ENCODE measurements at places on chromosomes 12 and 14. TPM values are rescaled to one million over a fixed set of nuclear protein-coding genes. Genes with fewer than 3 reads are reported as not detected.

Gene TEX52
- total RNA-seq = not detected

Gene PCNX4
- total RNA-seq = 78.3 TPM

Gene ORAI1
- 64.6 TPM for total RNA-seq

Gene HOXC4
- 3.2 TPM for total RNA-seq

Gene PTPRB
- total RNA-seq = 2.3 TPM

DNA sequence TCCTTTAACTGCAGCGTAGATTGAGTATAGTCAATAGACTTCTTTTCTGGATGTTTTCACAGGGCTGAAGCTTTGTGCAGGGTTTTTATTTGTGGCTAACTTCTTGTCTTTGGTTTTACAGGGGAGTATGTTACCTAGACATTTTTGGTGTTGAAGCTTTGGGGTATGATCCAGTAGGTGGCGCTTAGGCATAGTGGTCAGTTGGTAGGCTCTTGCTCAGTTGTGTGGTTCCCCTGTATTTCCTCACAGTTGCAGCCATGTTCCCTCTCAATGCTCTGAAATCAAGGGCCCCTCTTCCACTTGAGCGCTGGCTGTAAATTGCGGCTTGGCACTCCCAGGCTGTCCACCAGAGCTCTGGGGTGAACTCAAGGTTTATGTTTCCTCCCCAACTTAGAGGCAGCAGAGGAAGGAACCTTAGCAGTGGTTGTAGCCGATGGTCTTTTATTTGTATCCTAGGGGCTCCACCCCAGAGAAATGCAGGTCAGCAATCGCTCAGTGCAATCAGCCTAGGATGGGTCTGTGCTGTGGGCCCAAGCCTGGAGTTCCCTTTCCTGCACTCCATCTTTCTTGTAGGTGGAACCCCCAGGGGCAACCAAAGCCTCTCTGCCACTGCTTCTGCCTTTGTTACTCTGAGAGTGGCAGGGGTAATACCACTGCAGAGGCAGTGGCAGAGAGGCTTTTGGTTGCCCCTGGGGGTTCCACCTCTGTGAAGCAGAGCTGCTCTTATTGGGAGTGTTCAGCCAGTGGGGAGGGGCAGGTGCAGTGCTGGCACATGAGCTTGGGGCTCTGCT is 55.1 kb downstream of the CMAS start:
- H3K36me3 ChIP-seq = no peaks in the 10 kb centered on the region
- peak; percentile 75 for DNase-seq
- no peaks in the 10 kb centered on the region for H3K27me3 ChIP-seq

- H3K27me3 ChIP-seq = no peaks in the 10 kb centered on the region
- H3K36me3 ChIP-seq = no peaks in the 10 kb centered on the region
- H3K4me1 ChIP-seq = no peaks in the 10 kb centered on the region
- no peak overlapping the region for H3K27ac ChIP-seq
- DNase-seq = no peak
- H3K4me3 ChIP-seq = no peak overlapping the region
Measured at GRCh38 chr12:75852143-75852542, 179.4 kb downstream of the PHLDA1 start.

DNA sequence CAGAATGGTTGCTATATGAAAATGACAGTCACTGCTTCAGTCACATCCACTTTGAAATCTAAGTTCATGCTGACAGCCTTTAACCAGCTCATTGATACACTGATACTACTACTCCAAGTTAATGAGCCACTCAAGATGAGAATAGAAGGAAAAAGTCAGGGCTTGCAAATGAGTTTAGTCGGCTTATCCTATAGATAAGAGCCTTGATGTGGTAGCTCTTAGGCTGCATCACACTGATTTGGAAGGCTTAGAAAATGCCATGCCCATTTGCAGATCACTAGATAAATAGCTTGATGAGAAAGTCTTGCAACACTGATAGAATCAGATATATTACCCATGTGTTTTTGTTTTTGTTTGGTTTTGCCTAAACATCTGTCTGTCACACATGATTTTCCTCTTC is 251.4 kb upstream of the ATXN7L3B start:
- no peaks in the 10 kb centered on the region for H3K27me3 ChIP-seq
- no peak overlapping the region for H3K27ac ChIP-seq
- no peak for DNase-seq
- no peaks in the 10 kb centered on the region for H3K36me3 ChIP-seq

DNA sequence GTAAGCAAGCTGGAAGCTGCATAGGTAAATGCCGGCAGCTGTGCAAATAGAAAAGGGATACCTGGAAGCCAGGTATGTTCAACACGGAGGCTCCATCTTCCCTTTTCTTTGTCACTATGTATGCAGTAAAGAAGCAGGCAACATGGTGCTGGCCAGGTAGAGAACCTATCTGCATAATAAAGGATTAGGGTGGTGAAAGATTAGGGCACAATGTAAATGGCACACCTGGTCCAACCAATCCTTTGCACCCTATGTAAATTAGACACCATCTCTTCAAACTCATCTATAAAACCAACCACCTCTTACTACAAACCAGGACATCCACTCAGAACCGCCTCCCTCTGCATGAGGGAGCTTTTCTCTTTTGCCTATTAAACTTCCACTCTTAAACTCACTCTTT is 32.3 kb downstream of the RPS29 start:
- no peak overlapping the region for H3K27ac ChIP-seq
- H3K4me1 ChIP-seq = no peaks in the 10 kb centered on the region
- DNase-seq = no peak
- H3K4me3 ChIP-seq = no peak overlapping the region
- no peaks in the 10 kb centered on the region for H3K36me3 ChIP-seq

GRCh38 chr12:13964666-13965065 is 16.7 kb downstream of the GRIN2B start:
- no peaks in the 10 kb centered on the region for H3K27me3 ChIP-seq
- no peaks in the 10 kb centered on the region for H3K36me3 ChIP-seq
- H3K4me1 ChIP-seq = no peaks in the 10 kb centered on the region
- H3K27ac ChIP-seq = no peak overlapping the region
- no peak for DNase-seq
- H3K4me3 ChIP-seq = no peak overlapping the region

DNA sequence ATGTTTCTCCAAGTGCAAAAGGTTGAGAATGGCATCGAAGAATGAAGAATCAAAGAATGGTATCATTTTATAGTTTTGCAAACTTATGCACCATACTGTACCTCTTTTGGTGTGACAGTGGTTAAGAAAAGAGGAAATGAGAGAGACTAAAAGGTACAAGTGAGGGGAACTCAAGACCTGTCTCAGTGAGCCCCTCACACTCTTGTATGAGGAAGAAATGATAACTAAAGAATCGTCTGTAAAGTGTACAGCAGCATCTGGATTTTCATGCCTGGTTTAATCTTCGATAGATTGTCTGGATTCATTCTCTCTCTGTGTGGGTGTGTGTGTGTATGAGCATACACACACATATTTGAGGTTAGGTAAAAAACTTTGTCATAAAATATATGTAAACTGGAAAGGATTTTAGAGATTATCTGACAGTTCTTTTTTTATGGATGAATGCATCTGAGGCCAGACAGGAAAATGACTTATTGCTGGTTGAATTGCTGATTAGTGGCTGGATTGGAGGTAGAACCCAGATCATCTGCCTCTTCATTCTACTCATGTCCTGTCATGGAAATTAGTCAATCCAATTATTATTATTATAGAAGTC is 16.0 kb upstream of the SLC38A2 start:
- no peak overlapping the region for H3K27ac ChIP-seq
- no peak overlapping the region for H3K4me3 ChIP-seq
- DNase-seq = no peak

DNA sequence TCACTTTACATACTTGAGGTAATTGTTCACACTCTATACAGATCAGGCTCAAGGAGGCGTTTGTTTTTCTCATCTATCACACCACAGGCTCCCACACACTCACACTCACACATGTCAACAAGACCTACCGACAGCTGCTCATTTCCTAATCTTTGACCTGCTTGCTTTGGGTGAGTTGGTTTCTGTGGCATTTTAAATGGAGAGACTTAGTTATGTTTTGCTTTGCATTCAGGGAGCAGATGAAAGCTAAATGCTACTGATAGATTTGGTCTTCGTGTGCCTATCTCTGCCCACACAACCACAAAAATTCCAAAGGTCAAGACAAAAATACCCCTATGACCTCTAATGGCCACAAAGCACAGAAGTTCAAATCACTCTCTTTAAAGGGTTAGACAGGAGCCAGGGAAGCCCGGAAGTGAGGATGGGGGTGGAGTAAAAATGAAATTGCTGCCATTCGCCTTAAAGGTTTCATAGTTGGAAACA is 203.5 kb upstream of the G2E3 start:
- DNase-seq = no peak
- H3K36me3 ChIP-seq = no peaks in the 10 kb centered on the region
- no peak overlapping the region for H3K27ac ChIP-seq
- H3K4me3 ChIP-seq = no peak overlapping the region

DNA sequence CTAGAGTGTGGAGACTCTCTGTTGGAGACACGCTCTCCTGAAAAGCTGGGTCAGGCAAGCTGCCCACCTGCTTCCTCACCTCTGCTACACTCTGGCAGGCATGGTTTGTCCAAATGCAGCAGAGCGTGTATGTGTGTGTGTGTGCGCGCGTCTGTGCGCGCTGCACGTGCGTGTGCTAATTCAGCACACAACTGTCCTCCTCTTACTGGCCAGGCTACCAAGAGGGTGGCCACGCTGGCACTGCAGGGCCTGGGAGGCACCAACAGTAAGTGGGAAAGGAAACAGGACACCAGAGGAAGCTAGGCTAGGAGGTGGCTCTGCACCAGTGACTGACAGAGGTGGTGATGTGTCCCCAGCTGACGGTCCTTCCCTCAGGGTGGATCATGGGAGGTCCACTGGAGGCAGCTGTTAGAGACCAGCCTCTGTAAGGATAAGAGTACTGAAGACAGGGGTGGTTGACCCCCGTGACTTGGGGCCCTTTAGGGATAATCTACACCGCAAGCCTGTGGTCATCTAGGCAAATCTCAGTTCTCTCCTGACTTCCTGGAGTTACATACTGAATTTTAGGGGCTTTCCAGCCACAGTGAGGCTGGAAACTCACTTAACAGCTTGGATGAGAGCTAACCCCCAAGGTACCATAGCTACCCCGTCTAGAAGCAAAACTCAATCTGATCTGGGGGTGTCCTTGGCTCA is 15.6 kb upstream of the TFCP2 start:
- no peaks in the 10 kb centered on the region for H3K36me3 ChIP-seq
- no peaks in the 10 kb centered on the region for H3K4me1 ChIP-seq
- DNase-seq = no peak
- H3K27me3 ChIP-seq = no peaks in the 10 kb centered on the region
- H3K27ac ChIP-seq = no peak overlapping the region
- H3K4me3 ChIP-seq = no peak overlapping the region

DNA sequence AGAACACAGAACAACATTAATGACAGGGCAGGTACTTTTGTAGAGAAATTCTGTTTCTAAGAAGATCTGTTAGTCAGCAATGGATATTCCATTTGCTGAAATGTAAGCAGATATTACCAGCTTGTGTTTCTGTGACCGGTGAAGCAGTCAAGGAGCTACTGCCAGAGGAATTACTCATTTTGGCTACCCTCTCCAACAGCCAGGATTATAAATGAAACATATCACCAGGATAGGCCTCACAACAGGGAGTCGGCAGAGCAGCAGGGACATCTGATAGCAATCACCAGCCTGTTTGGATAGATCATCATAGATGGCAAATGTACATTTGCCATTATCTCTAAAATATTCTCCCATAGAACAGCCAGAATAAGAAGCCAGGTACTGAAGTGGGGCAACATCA is 440.7 kb downstream of the KCNH5 start:
- H3K36me3 ChIP-seq = no peaks in the 10 kb centered on the region
- no peaks in the 10 kb centered on the region for H3K27me3 ChIP-seq
- H3K27ac ChIP-seq = no peak overlapping the region

- no peak for DNase-seq
- H3K36me3 ChIP-seq = no peaks in the 10 kb centered on the region
- no peak overlapping the region for H3K27ac ChIP-seq
Measured at GRCh38 chr14:37579274-37579673, 15.8 kb downstream of the FOXA1 start.

- H3K4me1 ChIP-seq = no peaks in the 10 kb centered on the region
- H3K27ac ChIP-seq = no peak overlapping the region
- no peak for DNase-seq
Measured at GRCh38 chr12:262113-262512, 523 bp downstream of the SLC6A13 start.

GRCh38 chr12:107254258-107254856 is 161.0 kb upstream of the CRY1 start:
- no peaks in the 10 kb centered on the region for H3K27me3 ChIP-seq
- H3K4me1 ChIP-seq = no peaks in the 10 kb centered on the region
- DNase-seq = no peak
- H3K27ac ChIP-seq = no peak overlapping the region
- no peaks in the 10 kb centered on the region for H3K36me3 ChIP-seq

DNA sequence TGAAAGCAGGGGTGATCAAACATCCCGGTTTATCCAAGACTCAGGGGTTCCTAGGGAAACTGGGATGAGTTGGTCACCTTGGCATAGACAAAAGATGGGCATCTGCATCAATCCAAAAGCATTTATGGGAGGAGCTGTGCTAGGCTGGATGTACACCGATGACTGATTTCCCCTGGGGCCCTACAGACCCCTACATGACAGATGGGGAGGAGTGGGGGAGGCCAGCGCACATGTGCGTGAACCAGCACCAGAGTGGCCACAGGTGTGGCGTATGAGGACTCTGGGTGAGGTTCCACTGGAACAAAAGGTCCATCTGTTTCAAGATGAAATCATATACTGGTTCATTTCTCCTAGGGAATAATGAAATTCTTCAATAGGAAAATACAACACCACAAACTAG is 210.4 kb downstream of the ITPR2 start:
- H3K27ac ChIP-seq = no peak overlapping the region
- peaks cover 37% of the 10 kb centered on the region for H3K36me3 ChIP-seq
- no peaks in the 10 kb centered on the region for H3K27me3 ChIP-seq
- no peak for DNase-seq
- no peak overlapping the region for H3K4me3 ChIP-seq

DNA sequence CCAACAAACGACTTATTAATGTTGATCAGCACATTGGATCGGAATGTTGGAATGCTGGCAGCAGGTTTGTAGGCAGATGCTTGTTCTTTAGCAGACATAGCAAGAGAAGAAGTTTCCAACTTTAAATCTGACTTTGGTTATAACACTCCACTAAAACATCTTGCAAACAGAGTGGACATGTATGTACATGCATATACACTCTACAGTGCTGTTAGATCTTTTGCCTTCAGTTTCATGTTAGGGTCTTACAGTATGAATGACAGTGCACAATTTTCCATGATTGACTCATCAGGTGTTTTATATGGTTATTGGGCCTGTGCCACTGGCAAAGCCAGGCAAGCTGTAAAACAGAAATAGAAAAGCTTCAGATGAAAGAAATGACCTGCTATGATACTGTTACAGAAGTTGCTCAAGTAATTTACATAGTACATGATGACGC is 14.3 kb upstream of the DHRS7 start:
- H3K27me3 ChIP-seq = no peaks in the 10 kb centered on the region
- no peak for DNase-seq
- H3K4me3 ChIP-seq = no peak overlapping the region
- no peaks in the 10 kb centered on the region for H3K36me3 ChIP-seq

GRCh38 chr14:93977790-93978581 is 1.6 kb upstream of the ASB2 start:
- H3K27me3 ChIP-seq = peaks cover 5% of the 10 kb centered on the region
- H3K27ac ChIP-seq = no peak overlapping the region
- DNase-seq = no peak
- no peaks in the 10 kb centered on the region for H3K36me3 ChIP-seq

- no peaks in the 10 kb centered on the region for H3K27me3 ChIP-seq
- H3K4me1 ChIP-seq = peaks cover 31% of the 10 kb centered on the region
- H3K27ac ChIP-seq = no peak overlapping the region
Measured at GRCh38 chr12:6934110-6934509, 6.4 kb downstream of the ATN1 start.
